NAMALWA (cell line): ENCODE measurements at places on chromosomes 6 and 20.

DNA sequence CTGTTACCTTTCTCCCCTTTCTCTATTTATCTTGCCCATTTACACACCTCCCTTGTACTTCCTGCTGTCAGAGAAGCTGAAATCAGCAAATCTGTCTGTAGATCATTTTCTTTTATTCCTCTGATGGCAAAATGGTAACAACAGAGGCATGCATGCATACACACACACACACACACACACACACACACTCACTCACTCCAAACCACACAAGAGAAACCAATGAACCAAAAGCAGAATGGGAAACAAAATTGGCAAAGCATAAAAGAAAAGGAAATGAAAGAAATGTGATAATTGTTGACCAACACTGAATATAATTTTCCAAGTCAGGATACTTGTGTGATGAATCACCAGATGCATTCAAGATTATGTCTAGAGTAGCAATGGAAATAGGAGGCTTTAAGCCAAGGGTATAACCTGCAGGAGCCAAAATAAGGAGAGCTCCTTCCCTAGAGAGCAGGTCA lies 172.4 kb downstream of the PLCB4 start:
- DNase-seq: no peak

GRCh38 chr6:105898286-105898685 lies 187.8 kb upstream of the PRDM1 start:
- DNase-seq: no peak

GRCh38 chr6:150723857-150724256 lies 124.2 kb downstream of the PLEKHG1 start:
- DNase-seq: no peak

- DNase-seq: no peak
These were observed 90.0 kb downstream of the RAMACL start for GRCh38 chr6:166496460-166496859.

DNA sequence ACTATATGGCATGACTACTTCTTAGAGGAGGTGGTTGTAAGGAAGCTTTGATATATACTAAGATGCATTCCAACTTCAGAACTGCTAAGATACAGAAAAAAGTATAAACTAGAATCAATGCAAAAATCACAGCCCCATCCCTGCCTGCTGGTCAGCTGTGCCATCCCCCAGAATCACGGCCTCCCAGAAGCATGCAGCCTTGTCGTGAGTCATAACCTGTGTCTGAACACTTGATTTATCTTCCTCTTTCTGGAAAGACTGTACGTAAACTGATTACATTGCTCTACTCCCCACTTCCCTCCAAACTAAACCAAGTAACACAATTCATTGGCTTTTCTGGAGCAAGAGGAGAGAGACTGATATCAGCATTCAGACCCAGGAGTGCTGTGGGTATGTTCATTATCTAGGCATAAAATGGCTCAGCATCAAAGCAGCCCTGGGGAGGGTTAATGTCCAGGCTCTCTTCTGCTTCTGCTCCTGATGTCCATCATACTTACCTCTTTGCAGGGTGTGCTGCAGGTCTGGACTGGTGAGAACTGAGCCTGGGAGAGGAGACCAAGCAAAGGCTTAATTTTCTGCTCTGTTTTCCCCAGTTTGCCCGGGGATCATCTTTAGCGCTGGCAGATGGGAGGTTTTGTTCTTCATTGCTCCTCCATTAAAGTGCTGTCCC lies 18.4 kb downstream of the SCP2D1 start:
- no peak for DNase-seq

GRCh38 chr6:167543602-167544497 lies 219.0 kb downstream of the TTLL2 start:
- no peak for DNase-seq

DNA sequence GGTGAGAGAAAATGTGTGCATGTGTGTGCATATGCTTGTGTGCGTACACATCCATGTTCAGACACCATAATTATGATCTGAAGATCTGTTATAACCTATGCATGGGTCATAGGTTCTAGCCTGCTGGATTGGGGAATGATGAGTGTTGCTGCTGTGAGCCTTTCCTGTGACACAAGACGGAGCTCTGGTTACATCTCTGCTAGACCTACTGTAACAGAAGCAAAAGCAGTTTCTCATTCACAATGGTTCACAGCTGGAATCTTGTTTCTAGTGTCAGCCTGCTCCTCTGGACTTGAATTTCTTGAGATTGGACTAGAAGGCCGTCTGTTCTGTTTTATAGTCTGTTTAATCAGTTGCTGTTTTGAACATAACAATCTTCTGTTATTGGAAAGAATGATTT lies 40.1 kb downstream of the DEFB114 start:
- DNase-seq: peak; percentile 3

GRCh38 chr6:44073612-44074438 lies 53.4 kb downstream of the MRPL14 start:
- no peak for DNase-seq

DNA sequence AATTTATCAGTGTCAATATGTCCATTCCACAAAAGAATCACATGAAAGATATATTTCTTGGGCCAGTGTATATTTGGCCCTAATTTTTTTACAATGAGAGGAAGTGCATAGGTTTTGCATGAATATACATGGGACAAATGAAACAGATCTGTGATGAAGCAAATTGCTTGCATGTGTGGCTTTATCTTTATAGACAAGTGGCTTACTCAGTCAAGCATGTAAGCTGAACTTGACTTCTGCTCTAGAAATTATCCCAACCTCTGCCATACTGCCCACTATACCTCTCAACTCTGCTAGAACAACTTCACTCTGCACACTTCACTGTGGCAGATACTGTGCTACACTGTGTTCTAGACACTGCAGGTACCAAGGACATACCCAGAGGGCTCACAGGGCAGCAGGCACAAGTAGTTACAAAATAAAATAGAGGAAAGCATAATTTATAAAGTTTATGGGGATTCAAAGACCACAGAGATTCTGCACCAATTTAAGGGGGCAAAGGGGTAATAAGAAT lies 349.2 kb upstream of the HSF2 start:
- DNase-seq: no peak

GRCh38 chr6:13653296-13653695 lies 38.2 kb downstream of the NOL7 start:
- no peak for DNase-seq

DNA sequence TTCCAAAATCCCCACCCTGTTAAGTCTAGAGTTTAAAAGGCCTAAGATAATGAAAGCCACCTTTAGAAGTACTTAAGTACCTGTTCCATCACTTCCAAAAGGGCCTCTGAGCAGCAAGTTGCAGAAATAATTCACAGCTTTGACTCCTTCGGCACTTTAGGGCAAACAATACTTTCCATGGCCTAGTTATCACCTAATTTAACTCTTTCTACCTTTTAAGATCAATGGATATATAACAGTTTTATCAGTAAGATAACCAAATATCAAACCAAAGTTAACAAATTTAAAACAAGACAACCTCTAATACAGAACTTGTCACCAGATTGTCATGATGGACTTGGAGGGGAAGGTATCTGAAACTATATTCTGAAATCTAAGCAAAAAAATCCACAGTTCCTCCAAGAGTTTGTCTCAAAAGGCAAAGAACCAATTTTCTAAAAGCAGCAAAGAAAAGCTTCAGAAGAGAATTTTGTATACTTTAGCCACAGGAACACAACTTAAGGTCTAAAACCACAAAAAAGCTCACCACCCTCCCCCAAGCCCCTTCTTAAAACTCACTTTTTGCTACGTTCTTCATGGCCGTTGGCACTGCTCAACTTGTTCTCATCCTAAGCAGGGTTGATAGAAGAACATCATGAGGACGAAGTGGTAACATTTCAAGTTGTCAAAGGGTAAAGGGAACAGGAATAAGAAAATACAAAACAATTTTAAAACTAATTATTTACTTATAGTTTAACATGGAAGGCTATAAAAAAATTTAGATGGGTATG lies 3.5 kb downstream of the RBM39 start:
- no peak for DNase-seq

DNA sequence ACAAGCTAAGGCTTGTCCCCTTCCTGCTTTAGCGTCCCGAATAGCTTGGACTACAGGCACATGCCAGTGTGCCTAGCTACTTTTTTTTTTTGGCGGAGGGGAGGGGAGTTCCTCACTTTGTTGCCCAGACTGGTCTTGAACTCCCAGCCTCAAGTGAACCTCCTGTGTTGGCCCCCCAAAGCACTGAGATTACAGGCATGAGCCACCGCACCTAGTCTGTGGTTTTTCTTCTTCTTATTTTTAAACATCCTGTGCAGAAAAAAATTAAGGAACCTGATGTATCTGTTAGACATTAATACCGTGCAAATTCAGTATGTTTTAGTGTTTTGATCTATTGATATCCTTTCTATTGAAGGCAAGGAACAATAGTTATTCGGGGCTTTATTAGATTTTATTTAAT lies 25.7 kb downstream of the HIVEP1 start:
- DNase-seq: no peak

DNA sequence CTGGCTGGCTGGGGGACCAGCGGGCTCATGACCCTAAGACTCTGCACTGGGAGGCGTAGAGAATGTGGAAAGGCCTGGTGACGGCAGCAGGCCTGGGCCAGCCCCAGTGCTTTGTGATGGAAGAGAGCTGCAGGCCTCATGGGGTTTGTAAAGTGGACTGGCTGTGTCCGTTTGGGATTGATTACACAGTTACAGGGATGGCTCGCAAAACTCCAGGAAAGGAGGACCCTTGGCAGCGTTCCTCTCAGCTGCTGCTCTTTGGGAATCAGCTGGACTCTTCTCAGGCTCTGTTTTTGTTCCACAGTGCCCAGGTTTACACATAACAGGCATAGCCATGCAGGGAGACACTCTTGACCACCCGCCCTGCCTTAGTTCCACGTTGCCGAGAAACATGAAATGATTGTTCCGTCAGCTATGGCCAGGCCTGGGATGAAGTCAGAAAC lies 89.0 kb downstream of the SLX4IP start:
- DNase-seq: no peak

- DNase-seq: no peak
These were observed 71.3 kb downstream of the CDKAL1 start for GRCh38 chr6:20605581-20605980.

DNA sequence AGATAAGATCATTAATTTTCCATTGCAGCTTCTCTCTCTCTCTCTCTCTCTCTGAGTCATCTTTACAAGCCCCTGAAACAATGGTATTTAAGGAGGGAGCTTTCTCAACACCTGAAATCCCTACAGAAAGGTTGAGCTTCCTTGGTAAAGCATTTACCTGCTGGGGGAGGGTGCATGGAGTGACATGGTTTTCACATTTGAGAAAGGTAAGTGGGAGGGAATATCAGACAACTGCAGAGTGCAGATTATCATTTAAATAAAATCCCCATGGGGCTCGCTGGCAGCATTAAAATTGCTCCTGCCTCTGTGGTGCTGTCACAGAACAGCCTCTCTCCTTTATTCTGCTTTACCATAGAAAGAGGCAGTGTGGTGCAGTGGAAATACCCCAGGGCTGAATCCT lies 10.3 kb upstream of the PDYN start:
- no peak for DNase-seq

GRCh38 chr20:51096582-51097267 lies 73.8 kb upstream of the KCNG1 start:
- DNase-seq: no peak

DNA sequence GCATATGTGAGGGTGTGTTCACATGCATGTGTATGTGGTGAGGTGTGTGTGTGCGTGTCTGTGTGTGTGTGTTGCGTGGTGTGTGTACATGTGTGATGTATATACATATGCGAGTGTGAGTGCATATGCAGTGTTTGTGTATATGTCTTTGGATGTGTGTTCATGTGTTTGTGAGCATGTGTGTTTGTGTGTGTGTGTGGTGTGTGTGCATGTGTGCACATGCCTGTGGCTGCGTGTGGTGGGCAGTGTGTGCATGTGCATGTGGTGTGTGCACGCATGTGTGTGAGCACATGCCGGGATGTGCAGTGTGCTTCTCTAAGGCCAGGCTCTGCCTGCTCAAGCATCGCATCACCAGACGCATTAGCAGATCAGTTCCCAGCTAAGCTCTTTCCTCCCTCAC lies 5.7 kb downstream of the THBS2 start:
- DNase-seq: no peak
